Activated CD8-positive, alpha-beta T cell treated with anti-CD3 and anti-CD28 coated beads, Interleukin-2, amount 10 ng/mL, durations not matched to agents 7 days and 5 days (primary cell): ENCODE measurements at places on chromosomes 4 and X.
A peak's percentile ranks its signal among the peaks of the same experiment; 100 is the strongest.

- peak; percentile 84 for DNase-seq
Measured at GRCh38 chrX:48957477-48957826, at the start of gene OTUD5. OTUD5 (minus strand) TSS chrX:48957607; CDS start chrX:48957570, 37 bp downstream.

- DNase-seq, result no peak
Measured at GRCh38 chr4:10606483-10607155, 77.9 kb downstream of the CLNK start.

DNA sequence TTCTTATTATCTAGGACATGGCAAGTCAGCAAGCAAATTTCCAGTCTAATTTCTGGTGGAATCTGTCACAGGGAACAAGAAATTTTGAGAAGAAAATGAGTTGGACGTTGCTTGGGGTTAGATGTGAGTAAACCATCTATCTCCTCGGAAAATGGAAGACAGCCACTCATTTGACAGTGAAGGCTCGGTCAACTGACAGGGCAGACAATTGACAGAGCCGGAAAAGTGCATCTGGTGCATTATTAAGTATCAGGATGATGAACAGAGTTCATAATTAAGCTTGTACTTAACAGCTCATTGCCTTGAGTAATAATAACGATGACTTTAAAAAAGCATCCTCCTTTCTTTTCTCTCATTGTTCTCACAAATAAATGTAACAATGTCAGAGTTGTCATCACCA, 168.4 kb downstream of the MAD2L1 start:
- DNase-seq, result no peak

- DNase-seq, result no peak
Measured at GRCh38 chr4:168540503-168541265, 43.8 kb downstream of the PALLD start.

DNA sequence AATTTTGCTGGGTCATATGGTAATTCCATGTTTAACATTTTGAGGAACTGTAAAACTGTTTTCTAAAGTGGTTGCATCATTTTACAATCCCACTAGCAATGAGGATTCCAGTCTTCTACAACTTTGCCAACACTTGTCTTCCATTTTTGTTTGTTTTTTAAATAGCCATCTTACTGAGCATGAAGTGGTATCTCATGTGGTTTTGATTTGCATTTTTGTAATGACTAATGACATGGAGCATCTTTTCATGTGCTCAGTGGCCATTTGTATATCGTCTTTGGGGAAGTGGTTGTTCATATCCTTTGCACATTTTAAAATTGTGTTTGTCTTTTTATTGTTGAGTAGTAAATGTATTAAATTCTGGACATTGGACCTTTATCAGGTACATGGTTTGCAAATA, 94.7 kb downstream of the TMEM131L start:
- DNase-seq, result no peak
